ENCODE measurements at places on chromosomes 12 and 14.

GRCh38 chr12:124814741-124815613 is 48.7 kb downstream of the SCARB1 start:
- DNase-seq: peak; percentile 50

- DNase-seq: no peak
Measured at GRCh38 chr12:52699960-52700359, 3.4 kb downstream of the KRT77 start.

DNA sequence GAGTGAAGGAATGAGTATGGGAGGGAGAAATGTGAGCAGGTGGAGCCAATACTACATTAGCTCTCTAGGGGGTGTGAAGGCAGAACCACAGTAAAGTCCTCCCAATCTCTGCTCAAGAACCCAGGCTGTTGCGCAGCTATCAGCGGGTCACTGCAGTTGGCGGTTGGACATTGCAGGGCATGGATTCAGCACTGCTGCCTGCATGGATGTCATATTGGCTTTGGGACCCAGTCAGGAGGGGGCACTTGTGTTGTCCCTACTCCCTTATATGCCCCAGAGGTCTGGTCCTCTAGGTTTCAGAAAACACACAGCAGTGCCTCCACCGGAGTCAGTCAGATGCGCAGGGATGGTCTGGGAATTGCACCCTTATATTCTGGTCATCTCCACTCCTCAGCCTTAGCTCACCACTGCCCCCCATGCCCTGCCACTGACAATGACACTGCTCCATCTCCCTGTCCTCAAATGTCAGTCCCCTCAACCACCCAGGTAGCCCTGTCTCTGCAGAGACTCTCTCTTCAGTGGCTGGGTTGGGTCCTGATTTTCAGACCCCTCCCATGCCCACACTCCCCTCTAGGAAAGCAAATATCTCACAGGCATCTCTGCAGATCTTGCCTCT is 9.6 kb downstream of the ZDHHC22 start:
- DNase-seq: no peak

- DNase-seq: peak; percentile 51
Measured at GRCh38 chr14:58954901-58955861, 233.3 kb upstream of the DAAM1 start.

- DNase-seq: no peak
Measured at GRCh38 chr14:99961826-99962518, 103.2 kb upstream of the EVL start.

GRCh38 chr14:56885825-56886224 is 75.5 kb upstream of the OTX2 start:
- DNase-seq: no peak

DNA sequence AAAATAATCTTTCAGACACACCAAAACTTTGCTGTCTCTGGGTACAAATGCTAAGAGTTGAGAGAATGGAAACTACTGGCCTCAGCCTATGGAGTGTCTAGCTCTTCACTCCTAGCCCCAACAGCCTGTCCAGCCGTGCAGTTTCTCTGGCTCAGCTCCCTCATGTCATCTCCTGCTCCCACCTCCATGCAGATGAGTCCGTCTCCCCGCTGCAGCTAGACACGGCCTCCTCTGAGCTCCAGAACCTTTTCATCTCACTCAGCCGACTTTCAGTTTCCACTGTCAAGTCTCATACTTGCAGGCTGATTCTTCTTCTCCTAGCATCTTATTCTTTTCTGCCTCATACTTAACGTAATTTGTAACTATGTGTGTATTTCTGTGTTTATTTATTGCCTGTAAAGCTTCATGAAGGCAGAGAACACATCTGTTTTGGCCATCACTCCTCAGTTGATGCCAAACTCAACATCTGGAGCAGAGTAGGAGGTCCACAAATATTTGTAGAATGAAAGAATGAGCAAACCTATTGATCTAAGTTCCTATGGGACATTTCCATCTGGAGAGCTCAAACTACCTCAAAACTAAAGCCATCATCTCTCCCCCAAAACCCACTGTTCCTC is 139.8 kb upstream of the PWP1 start:
- peak; percentile 84 for DNase-seq

GRCh38 chr14:25756876-25757275 is 706.9 kb upstream of the STXBP6 start:
- DNase-seq: no peak

- DNase-seq: no peak
Measured at GRCh38 chr12:1719139-1719538, 28.3 kb downstream of the ADIPOR2 start.

- DNase-seq: no peak
Measured at GRCh38 chr12:101813117-101813516, 17.6 kb downstream of the GNPTAB start.

DNA sequence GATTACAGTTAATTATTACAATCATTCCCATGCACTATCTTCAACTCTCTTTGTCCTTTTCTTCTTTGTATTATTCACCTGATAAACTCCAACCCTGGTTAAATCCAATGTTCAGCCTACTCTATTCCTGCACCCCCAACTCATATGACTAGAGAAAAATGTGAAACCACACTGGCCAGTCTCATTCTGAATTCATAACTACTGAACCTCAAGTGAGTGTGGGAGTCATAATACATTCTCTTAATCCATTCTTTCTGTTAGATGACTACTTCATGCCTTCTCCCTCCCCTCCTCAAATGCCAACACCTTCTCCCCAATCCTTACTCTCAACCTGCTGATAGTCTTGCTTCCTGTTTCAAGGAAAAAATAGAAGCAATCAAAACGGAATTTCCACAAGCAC is 22.3 kb upstream of the ITPR2 start:
- no peak for DNase-seq

GRCh38 chr12:43063650-43064049 is 474.1 kb upstream of the PRICKLE1 start:
- no peak for DNase-seq

DNA sequence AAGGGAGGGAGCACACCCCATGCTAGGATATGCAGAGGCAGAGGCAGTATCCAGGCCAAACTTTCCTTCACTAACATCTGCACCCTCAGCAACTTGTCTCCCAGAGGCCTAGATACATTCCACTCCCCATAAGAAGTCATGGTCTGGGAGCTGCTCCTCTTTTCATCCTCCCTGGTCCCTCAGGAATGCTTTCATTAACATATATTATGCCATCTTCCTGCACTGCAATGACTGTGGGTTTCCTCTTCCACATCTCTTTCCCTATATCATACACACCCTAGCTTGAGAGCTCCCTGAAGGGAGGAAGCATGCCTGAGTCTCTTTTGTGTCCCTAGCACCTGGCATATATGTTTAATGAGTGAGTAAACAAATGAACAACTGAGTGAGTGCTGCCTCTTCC is 8.6 kb downstream of the DDN start:
- DNase-seq: no peak

GRCh38 chr12:125324861-125325490 is 259.7 kb downstream of the AACS start:
- no peak for DNase-seq

GRCh38 chr14:74135426-74135825 is 50.7 kb downstream of the LIN52 start:
- DNase-seq: no peak

DNA sequence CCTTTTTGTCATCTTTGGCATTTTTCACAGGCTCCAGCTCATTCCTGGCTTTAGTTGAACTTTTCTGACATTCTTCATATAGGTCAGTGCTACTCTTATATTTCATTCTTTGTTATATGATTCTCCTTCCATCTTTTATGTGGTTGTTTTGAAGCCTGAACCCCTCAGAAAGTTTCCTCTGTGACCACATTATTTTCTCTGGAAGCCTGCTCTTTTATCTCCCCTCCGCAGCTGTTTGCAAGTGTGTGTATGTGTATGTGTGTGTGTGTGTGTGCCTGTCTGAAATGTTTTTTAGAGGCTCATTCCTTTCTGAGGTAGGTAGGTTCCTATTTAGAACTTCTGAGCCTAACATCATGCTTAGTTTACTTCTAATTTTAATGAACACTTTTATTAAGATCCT is 47.6 kb downstream of the ANO4 start:
- no peak for DNase-seq

DNA sequence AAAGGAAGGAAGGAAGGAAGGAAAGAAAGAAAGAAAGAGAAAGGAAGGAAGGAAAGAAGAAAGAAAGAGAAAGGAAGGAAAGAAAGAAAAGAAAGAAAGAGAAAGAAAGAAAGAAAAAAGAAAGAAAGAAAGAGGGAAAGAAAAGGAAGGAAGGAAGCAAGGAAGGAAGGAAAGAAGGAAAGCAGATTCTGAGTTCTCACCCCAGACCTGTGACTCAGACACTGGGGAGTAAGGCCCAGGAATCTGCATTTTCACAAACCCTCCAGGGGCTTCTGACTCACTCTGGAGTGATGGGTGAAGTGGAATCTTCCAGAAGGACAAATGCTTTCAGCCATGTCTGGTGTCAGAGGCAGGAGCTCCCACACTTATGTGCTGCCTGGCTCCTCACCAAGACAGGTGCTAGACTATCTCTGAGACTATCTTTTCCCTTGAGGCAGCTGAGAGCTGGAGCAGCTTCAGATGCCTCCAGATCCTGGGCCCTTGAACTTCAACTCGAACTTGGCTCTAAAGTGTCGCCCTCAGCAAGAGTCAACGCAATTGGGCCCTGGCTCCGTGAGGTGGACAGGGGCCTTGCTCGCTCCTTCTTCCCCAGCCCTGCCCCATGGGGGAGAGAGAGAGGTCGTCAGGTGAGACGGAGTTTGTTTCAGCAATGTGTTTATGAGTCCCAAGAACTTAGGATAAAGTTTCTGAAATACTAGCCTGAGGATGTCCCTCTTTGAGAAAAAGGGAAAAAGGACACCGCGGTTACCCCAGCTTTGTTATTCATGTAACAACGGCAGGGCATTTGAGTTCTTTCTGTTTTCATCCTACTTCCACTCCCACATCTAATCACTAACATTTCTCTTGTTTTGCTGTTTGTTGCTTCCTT is 19.8 kb upstream of the SCARB1 start:
- DNase-seq: no peak

GRCh38 chr12:10279937-10280336 is 27.7 kb upstream of the KLRD1 start:
- DNase-seq: no peak

DNA sequence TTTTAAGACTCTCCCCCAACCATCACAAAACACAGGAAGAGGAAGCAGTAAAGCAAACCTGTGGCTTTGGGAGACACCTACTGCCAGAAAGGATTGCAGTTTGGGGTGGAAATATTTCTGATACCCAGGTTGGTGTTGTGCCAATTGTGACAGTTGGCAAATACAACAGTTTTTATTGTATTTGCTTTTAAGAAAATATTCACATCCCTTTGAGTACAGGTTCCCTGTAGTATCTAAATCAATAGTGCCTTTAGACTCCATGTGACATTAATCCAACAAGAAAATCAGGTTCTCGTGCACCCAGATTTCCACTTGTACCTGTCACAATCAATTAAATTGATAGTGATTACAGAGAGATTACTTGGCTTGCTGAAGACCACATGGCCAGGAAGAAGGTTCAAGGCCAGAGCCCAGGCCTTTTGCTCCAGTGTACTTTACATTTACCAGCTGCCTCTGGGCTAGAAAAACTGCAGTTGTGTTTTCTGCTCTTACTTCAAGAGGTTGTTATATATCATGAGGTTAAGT is 361.2 kb downstream of the ATP23 start:
- no peak for DNase-seq

- DNase-seq: no peak
Measured at GRCh38 chr12:3568695-3569094, 77.7 kb downstream of the PRMT8 start.

GRCh38 chr14:42556551-42556950 is 949.9 kb downstream of the LRFN5 start:
- no peak for DNase-seq

GRCh38 chr14:68786491-68787091 is 6.3 kb downstream of the ZFP36L1 start:
- DNase-seq: no peak

GRCh38 chr12:12366701-12367481 is 10.0 kb downstream of the BORCS5 start:
- no peak for DNase-seq

- DNase-seq: no peak
Measured at GRCh38 chr14:61470961-61471293, 149.5 kb downstream of the PRKCH start.

DNA sequence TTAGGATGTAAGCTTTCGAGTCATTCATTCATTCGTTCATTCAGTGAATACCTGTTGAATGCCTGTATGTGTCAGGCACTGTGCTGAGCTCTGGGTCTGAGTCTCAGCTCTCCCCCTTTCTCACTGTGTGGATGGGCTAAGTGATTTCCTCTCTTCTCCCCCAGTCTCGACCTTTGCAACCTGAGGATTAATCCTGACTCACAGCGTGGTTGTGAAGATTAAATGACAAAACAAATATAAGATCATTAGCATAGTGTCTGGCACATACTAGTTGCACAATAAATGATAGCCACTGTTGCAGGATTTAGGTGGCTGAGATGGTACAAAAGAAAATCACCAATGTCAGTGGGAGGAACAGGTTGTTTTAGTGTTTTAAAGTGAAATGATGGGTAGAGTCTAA is 136.7 kb downstream of the GPR135 start:
- DNase-seq: no peak

DNA sequence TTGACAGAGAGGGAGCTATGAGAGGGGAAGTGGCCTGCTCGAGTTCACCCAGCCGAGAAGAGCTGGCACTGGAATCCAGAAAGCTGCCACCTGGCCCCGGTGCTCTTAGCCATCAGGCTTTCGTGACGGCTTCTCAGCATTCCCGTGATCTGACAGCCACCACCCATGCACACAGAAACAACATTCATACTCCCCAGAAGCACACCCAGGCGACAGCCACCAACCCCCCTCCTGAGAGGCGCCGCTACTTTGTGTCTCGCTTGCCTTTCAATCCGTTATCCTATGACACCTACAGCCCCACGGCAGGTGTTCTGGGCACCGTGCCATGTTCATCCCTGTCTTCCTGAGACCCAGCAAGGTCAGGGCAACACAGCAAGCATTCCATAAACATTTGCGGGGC is 31.4 kb downstream of the PSMC1 start:
- DNase-seq: no peak

DNA sequence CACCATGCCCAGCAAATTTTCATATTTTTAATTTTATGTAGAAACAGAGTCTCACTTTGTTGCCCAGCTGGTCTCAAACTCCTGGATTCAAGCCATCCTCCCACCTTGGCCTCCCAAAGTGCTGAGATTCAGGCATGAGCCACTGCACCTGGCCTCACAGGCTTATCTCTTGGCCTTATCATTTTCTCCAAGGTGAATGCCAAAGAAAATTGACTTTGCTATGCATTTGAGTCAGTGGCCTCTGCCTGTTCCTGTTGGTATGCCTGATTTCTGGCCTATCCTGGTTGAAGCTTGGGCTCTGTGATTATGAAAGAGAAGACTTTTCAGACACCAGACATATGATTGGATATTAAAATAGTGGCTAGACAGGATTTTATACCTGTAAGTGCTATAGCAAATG is 34.2 kb downstream of the MANSC1 start:
- no peak for DNase-seq

DNA sequence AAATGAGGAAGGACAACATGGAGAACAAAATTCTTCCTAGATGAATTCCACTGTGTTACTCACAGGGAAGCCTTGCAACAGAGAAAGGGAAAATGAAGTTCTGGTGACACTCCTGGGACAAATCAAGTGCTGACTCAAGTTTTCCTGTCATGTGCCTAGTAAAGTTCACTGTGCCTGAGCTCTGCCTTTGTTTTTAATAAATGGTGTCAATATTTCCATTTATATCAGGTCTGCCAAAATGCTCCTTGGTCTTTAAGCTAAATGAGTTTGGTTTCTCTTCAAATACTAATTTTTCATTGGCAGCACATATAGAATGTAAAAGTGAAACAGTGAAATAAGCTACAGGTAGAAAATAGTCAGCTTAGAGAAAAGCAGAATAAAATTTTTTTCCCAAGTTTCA is 33.0 kb downstream of the HIGD1C start:
- peak; percentile 60 for DNase-seq
